ENCODE measurements at places on chromosomes 13 and 19.

GRCh38 chr19:18895038-18895823, 727 bp downstream of the CERS1 start:
- DNase-seq: peak; percentile 80

GRCh38 chr19:48340995-48341394, 15.6 kb downstream of the EMP3 start:
- DNase-seq: no peak

GRCh38 chr19:49512970-49513745, 697 bp downstream of the FCGRT start:
- peak; percentile 81 for DNase-seq

DNA sequence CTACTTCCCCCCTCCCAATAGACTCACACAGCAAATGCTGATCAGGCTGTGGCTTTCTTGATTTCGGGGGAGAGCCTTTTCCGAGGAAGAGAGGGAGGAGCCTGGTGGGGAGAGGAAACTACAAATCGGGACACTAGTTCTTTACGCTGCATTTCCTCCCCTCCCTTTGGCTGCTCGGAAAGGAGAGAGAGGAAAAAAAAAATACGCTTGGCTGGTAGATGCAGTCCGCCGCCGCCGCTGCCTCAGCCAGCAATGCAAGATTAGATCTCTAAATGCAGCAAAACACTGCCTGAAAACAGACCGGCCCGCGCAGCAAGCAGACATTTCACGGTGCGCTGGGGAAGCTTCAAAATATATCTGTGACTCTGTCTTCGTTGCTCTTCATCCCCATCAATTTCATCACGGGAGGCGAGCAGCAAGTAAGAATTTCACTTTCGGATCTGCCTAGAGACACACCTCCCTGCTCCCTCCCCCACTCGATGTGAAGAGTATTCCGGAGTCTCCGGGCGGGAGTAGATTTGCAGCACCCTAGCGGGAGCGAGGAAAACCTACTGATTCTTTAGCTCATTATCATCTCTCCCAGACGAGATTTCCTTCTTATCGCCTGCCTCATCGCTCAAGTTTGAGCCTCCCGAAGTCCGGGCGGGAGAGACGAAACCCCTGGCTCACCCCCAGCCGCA, at the start of gene PCDH17:
PCDH17 (plus strand) TSS at position 149 of the 680 bp plus-strand sequence. CDS start 803 bp downstream, outside the sequence.
- DNase-seq: no peak
